ENCODE measurements at places on chromosomes 12 and 14. TPM values are rescaled to one million over a fixed set of nuclear protein-coding genes. Genes with fewer than 3 reads are reported as not detected.

GRCh38 chr12:89475203-89475990, 49.2 kb downstream of the GALNT4 start:
- H3K27me3 ChIP-seq: no peaks in the 10 kb centered on the region
- H3K36me3 ChIP-seq: no peaks in the 10 kb centered on the region
- no peak for DNase-seq
- no peak overlapping the region for H3K4me3 ChIP-seq

Gene STON2
- total RNA-seq: 27.6 TPM

- H3K27me3 ChIP-seq: no peaks in the 10 kb centered on the region
- H3K36me3 ChIP-seq: peaks cover 20% of the 10 kb centered on the region
- no peak overlapping the region for H3K27ac ChIP-seq
- H3K4me1 ChIP-seq: no peaks in the 10 kb centered on the region
- no peak for DNase-seq
Measured at GRCh38 chr12:76374386-76375020, 26.3 kb upstream of the BBS10 start.

- H3K4me1 ChIP-seq: no peaks in the 10 kb centered on the region
- no peak overlapping the region for H3K27ac ChIP-seq
- no peak for DNase-seq
Measured at GRCh38 chr14:31746326-31746725, 185.1 kb downstream of the NUBPL start.

Gene OTOGL
- 0.71 TPM for total RNA-seq

GRCh38 chr12:62205346-62205745, 54.9 kb upstream of the USP15 start:
- no peak for DNase-seq
- no peaks in the 10 kb centered on the region for H3K4me1 ChIP-seq
- no peak overlapping the region for H3K27ac ChIP-seq
- no peaks in the 10 kb centered on the region for H3K36me3 ChIP-seq
- H3K4me3 ChIP-seq: no peak overlapping the region

- DNase-seq: no peak
- no peaks in the 10 kb centered on the region for H3K4me1 ChIP-seq
- no peak overlapping the region for H3K4me3 ChIP-seq
- no peak overlapping the region for H3K27ac ChIP-seq
Measured at GRCh38 chr14:33165144-33165925, 226.7 kb downstream of the NPAS3 start.

DNA sequence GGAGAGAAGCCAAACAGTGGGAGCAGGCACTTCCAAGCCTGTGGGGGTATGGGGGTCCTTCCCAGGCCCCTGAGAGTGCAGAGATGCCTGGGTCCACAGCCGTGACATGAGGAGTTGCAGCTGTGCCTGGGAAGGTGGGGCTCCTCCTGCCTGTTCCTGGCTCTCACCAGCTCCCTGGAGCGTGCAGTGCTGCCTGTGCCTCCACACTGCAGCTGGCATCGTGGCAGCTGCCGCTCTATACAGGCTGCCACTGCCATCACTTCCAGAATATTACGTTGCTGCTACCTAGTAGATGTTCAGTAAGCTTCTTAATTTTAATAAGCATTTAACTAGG, 223.7 kb downstream of the KCNC2 start:
- no peaks in the 10 kb centered on the region for H3K27me3 ChIP-seq
- no peak for DNase-seq
- no peak overlapping the region for H3K4me3 ChIP-seq
- H3K36me3 ChIP-seq: no peaks in the 10 kb centered on the region
- no peaks in the 10 kb centered on the region for H3K4me1 ChIP-seq

Gene SLCO1A2
- 1.1 TPM for total RNA-seq

Gene OSBPL8
- 82.3 TPM for total RNA-seq
